ENCODE measurements at places on chromosomes 11 and 22. TPM values are rescaled to one million over a fixed set of nuclear protein-coding genes. Genes with fewer than 3 reads are reported as not detected.

Gene APOA1
- total RNA-seq = 29.0 TPM

Gene PAK1
- total RNA-seq = 5.9 TPM

Gene TRIM6
- total RNA-seq = 0.69 TPM

Gene KLHL35
- 0.59 TPM for total RNA-seq

Gene KIRREL3
- 0.36 TPM for total RNA-seq

Gene ZNF280B
- total RNA-seq = 1.3 TPM

Gene OTOG
- not detected for total RNA-seq

Gene C11orf91
- 0.79 TPM for total RNA-seq

Gene TRPC6
- total RNA-seq = not detected

Gene RASL10A
- total RNA-seq = 0.99 TPM

Gene FAM180B
- 0.21 TPM for total RNA-seq

Gene BACE1-AS
- 9.4 TPM for total RNA-seq

Gene MS4A7
- 9.8 TPM for total RNA-seq

Gene OVOL1
- not detected for total RNA-seq

Gene MAPK8IP2
- total RNA-seq = 0.12 TPM

Gene KCNJ1
- not detected for total RNA-seq

Gene GPHA2
- not detected for total RNA-seq

Gene ART5
- 1.2 TPM for total RNA-seq

Gene MMP12
- total RNA-seq = 0.16 TPM

Measured in heart left ventricle (tissue), 16 donors.